ENCODE measurements at places on chromosomes 5 and 9.

- DNase-seq, result no peak
These were observed 7.5 kb downstream of the ALDH1A1 start for GRCh38 chr9:72945391-72945790.

GRCh38 chr5:53219174-53219573, 109.6 kb upstream of the MOCS2 start:
- DNase-seq, result no peak

DNA sequence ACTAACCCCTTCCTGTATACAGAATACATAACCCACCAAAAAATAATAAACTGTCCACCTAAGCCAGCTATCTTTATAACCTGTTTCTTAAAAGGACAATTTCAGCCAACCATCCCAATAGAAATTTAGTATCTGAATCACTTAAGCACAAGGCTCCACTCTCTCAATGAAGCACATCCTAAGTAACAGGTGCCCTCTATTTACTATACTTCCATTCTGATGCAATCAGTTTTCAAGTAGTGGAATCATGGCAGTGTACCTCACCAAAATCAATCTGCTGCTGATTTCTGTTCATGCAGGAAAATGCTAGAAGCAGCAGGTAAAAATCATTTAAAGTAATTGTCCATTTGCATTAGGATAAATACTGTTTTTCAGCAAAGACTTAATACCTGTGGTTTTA, 4.8 kb downstream of the MTX3 start:
- no peak for DNase-seq

DNA sequence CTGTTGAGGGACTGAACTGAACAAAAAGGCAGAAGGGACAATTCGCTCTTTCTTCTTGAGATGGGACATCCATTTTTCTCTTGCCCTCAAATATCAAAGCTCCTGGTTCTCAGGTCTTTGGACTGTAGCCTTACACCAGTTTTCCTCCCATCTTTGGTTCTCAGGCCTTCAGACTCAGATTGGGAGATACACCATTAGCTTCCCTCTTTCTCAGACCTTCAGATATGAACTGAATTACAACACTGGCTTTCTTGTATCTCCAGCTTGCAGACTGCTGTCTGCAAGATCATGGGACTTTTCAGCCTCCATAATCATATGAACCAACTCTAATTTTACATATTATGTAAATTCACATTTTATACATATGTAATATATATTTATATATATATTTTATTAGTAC, 12.6 kb upstream of the CCNG1 start:
- no peak for DNase-seq

- no peak for DNase-seq
These were observed 11.6 kb upstream of the CEP120 start for GRCh38 chr5:123434796-123435195.

DNA sequence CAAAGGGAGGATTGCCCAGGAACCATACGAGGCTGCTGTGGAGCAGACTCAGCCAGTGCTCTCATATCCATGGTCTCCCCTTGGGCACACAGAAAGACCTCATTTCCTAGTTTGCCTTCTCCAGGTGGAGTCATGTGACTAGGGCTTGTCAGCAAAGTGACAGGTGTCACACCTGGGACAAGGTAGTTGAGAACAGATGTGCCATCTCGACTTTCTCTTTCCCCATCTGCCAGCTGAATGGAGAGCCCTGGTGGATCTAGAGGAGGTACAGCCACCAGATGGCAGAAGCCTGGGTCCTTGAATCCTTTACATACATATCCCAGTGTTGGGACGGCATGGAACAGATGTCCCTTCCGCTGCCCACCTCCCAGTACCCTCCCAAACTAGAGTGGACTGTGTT, 42.9 kb upstream of the ALDOB start:
- DNase-seq, result peak; percentile 78

DNA sequence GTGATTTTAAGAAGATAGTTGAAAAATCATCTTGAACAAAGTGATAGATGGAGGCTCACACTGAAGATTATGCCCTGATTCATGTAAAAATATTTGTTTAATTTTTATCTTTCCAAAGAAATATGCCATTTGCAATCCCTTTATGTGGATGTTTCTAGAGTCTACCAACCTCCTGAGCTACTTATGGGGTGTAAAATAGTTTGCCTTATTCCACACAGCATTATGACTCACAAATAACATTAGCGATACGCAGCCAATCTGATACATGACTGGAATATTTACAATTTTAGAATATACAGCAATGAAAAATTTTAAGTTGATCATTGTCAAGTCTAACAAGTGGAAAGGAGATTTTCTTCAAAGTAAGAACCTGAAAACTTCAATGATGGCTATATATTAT, 327.5 kb downstream of the EDIL3 start:
- no peak for DNase-seq

GRCh38 chr5:84372066-84372695, 12.5 kb downstream of the EDIL3 start:
- DNase-seq, result no peak

- DNase-seq, result no peak
These were observed 12.7 kb downstream of the CSF1R start for GRCh38 chr5:150073677-150074076.

DNA sequence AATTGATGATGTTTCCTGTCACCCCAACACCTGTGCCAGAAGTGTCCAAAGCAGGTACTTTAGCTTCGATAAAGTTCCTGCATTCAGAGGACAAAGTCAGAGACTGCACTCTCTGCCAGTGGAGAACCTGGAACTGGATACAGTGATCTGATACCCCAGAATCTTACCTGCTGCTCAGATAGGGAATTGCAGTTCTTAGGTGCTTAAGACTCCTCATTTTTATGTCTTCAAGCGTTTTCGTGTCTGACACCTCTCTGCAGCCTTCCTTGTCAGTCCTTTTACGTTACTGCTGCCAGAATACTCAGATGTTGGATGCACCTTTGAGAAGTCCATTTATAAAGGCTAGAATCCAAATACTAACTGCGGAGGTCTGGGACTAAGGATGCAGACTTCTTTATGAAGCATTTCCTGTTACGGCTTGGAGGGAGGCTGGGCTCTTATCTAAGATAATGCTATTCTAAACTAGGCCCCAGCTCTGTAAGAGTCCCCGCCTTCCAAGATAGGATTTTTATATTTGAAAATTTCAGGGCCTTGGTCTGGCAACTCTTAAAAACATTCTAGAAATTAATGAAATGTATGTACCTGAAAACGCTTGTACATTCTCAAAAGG, 1.9 kb downstream of the ISOC1 start:
- peak; percentile 14 for DNase-seq

DNA sequence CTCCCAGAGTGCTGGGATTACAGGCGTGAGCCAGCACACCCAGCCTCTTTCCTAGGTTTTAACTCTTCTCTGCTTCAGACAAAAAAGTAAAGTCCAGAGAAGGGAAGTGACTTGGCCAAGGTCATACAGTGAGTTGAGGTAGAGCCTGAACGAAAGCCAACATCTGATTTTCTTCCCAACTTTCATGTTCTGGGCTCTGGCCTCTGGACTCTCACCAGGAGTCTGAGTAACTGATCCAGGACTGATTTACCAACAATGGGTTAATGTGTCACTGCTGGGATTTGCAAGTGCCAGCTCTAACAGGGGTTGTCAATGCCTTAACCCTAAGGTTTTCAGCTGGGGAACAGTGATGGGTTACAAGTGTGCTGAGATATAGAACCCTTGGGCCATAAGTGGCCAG, 32.2 kb upstream of the LARP1 start:
- no peak for DNase-seq

GRCh38 chr9:122364117-122364782, 6.6 kb upstream of the PTGS1 start:
- DNase-seq, result no peak

DNA sequence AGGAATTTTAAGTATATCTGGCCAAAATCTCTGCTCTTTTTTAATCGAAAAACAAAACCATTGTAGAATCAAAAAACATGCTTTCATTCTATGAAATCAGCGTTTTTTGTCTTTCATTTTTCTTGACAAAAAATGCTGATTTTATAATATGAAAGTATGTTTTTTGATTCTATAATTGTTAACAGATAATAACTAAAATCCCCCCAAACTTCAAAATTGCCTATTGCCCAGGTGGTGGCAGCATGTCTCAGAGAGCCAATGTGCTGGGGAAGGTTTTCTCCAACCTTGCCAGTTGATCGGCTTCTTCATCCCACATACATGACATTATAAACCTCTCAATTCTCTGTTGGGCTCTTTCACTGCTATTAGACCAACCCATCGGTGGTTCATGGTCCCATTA, 5.1 kb upstream of the SMIM15 start:
- DNase-seq, result peak; percentile 43

GRCh38 chr9:30967476-30967875, 1417.0 kb upstream of the ACO1 start:
- peak; percentile 44 for DNase-seq

DNA sequence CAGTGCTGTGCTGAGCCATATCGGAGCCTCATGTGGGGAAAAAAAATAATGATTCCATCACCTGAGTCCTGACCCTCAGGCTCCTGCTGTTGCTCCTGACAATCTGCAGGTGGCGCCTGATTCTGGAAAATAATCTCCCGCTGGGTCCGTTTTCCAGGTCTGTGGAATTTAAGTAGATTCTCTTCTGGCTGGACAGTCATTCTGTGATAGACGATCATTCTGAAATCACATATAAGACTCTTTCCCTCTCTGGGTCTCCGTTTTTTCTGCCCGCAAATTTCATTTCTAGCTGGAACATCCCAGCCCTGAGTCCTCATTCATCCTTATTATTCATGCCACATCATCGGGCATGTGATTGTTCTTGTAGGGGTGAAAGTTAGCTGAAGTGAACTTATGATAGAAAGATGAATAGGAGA, 22.1 kb upstream of the STXBP1 start:
- peak; percentile 90 for DNase-seq

DNA sequence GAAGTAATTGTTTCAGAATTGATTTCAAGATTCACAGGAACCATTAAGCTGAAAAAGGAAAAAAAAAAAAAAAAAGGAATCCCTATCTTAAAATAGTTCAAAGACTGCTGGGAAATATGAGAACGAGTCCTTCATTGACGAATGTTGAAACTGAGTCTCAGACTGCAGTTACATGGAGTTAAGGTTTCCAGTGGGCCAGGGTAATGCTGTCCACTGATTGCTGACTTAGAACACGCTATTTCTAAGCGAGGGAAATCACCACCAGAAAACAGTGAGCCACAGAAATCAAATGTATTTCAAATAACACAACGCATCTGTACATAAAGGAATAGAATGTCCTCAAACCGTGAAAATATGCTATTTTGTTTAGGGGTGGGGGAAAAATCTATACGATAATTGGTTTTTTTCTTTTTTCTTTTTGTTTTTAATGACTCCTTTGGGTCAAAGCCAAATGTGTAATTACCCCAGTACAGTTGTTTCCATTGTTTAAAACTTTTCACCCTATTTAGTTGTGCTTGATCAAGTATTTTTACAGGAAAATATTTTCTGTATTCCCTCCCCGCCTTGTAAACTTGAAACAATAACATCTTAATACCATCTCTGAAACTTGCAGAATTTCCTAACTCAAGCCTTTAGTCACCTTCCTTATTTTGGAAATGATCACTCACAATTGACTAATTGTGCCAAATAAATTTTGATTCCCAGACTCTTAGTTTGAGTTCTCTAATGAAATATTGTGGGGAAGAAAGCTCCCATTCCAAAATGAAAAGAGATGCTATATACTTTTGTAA, 208.3 kb downstream of the MCTP1 start:
- no peak for DNase-seq

- peak; percentile 84 for DNase-seq
These were observed 52.7 kb upstream of the TJP2 start for GRCh38 chr9:69121155-69122081.

- no peak for DNase-seq
These were observed 542.1 kb downstream of the IRX1 start for GRCh38 chr5:4137781-4138180.

DNA sequence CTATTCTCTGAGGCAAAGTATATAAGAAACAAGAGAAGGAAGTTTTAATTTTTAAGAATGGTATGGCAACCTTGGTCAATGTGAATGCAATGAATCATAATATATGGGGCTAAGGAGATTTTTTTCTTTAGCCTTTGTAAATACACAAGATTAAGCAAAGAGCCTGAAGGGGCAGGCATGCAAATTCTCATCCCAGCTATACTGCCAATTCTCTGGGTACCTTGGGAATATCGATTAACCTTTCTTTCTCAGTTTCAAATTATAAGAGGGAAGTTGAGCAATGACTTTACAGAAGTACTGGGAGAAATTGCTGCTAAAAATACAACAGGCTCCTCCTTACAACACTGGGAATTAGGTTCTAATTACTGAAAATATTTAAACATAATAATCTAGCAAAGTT, 97.5 kb downstream of the MRPS27 start:
- no peak for DNase-seq

GRCh38 chr5:126515337-126515736, 79.7 kb downstream of the ALDH7A1 start:
- no peak for DNase-seq

DNA sequence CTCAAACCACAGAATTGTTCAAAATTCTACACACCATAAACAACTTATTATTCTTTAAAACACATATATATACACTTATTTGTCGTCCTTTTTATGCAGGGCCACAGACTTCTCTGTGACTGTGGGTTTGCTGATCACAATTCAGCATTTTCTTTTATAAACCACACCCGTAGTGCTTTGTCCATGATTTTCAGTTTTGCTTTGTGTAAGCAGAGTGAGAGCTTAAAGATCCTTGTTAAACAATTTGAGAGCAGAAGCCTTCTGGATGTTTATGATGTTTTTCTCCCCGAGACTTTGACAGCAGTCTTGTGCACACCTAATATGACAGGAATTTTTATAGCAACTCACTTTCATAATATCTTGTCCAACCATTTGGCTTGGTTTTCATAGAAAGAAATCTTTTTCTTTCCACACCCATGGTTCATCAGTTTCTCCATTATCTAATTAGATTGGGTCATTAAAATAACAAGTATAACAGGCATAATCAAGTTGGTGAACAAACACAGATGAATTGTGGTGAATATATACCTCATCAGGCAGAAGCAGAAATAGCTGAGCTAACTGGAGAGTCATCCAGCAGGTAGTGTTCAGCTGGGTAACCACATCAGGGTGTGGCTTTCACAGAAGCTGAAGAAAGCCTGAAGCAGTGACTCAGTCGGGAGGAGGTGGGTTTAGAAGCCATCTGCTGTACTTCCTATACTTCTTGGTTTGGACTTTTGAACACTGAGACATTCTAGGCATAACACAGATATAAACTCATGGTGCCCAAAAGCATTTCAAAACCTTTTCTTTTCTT, 232.8 kb downstream of the DOCK8 start:
- DNase-seq, result peak; percentile 0

DNA sequence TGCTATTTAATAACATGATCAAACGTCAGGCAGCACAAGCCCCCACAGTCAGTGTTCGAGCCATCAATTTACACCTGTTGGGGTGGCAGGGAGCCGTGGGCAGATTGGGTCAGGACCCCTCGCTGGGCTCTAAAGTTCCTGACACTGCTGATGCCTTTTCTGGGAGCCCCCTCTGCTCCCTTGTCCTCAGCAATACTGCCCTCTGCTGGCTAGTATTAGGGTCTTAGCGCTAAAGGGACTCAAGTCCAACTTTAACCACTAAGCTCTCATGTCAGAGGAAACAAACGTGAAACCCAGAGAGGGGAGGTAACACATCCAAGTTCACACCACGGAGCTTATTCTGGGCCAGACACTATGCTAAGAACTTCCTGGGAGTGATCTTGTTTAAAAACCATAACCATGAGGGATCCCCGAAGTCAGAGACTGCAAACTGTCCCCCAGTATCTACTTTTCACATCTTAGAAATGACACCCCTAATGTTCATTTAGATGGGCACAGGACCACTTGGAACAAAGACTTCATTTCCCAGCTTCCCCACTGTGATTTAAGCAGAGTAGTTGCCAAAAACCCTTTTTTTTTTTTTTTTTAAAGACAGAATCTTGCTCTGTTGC, 20.4 kb downstream of the ANKS6 start:
- DNase-seq, result peak; percentile 65

All from DMS53 (cell line).